NCI-H2081 (cell line): ENCODE measurements at places on chromosomes 1 and 21.

- no peak for DNase-seq
Observed at GRCh38 chr1:154896771-154897286, 26.7 kb upstream of the KCNN3 start.

- DNase-seq, result no peak
Observed at GRCh38 chr1:184492536-184492935, 105.7 kb downstream of the C1orf21 start.

GRCh38 chr1:198776602-198777029 lies 137.8 kb downstream of the PTPRC start:
- no peak for DNase-seq

DNA sequence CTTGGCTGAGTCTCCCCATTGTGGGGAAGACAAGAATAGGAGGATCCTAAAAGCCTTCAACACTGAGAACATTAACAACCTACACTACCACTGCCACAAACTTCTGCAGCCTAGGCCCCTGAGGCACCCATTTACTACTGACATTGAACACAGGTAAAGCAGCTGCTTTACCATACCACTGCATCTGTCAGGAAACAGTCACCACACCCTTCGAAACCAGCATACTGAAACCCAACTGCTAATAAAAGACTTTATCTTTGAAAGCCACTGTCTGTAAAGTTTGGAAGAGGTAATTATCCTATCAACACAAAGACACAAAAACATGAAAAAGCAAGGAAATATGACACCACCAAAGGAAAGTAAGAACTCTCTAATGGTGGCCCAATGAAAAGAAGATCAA lies 7.4 kb downstream of the IFNAR1 start:
- no peak for DNase-seq

DNA sequence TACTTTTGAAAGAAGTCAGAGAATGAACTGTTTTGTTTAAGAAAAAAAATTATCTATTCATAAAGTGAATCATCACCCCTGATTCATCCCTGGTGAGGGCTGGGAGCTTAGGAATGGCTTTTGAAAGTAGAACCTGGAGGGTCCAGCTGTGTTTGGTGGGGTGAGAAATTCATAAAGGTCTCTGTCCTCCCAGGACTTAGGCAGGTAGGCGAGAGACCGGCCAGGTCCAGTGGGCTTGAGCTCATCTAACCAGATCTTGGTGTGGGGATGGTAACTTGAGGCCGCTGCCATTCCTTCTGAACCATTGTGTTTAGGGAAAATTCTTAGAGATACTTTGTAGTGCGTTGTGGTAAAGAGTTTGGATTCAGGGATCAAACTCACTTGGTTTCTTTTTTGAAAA lies 156.8 kb upstream of the TNR start:
- no peak for DNase-seq

GRCh38 chr1:119367432-119368124 lies 1.0 kb upstream of the HAO2 start:
- no peak for DNase-seq
